Activated CD4-positive, alpha-beta T cell treated with anti-CD3 and anti-CD28 coated beads, Interleukin-2, amount 50 U/mL, for 48 hours (primary cell): ENCODE measurements at places on chromosomes 13 and 19.

DNA sequence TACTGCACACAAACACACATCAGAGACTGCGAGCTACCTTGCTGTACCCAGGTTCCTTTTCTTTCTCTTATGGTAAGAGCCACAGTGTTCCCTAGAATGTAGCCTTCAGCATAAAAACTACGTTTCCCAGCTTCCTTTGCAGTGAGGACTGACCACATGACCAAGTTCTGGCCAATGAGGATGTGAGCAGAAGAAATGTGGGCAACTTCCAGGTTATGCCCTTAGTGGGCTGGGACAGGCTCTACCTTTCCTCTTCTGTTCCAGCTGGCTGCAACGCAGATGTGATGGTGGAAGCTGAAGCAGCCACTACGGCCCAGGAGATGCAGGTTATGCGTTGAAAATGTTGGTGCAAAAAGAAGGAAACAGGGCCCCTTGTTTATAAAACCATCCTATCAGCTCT lies 27.5 kb downstream of the VRK3 start:
- DNase-seq, result no peak

GRCh38 chr13:24679686-24680085 lies 522 bp upstream of the ATP12A start:
- DNase-seq, result no peak

DNA sequence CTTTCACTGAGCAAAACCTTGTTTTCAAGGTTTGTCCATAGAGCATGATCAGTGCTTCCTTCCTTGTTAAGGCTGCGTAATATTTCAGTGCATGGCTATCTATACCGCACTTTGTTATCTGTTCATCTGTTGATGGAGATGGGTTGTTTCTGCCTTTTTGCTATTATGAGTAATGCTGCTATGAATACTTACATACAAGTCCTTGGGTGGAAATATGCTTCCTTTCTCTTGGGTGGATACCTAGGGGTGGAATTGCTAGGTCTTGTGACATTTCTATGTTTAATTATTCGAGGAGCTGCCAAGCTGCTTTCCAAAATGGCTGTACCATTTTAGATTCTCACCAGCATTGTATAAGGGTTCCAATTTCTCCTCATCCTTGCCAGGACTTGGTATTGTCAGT lies 70.9 kb downstream of the SPATA13 start:
- no peak for DNase-seq

- no peak for DNase-seq
Observed at GRCh38 chr13:93689333-93689732, 462.7 kb downstream of the GPC6 start.

DNA sequence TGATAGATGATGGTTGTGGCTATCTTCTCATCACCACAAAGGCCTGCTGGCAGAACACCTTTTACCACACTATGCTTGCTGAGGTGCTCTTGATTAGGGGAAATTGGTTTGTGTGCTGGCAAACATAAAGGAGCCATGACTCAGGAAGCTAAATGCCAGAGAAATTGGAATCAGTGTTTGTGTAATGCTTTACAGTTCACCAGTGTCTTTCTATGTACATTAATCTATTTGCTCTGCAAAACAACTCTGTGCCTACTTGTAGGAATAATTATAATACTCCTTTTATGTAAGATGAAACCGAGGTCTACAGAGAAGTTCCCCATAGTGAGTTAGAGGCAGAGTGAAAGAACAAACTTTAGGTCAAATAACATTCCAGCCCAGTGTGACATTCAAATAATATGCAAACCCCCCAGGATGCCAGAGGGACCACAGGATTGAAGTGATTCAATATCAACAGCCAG lies 390.5 kb upstream of the HTR2A start:
- DNase-seq, result no peak

DNA sequence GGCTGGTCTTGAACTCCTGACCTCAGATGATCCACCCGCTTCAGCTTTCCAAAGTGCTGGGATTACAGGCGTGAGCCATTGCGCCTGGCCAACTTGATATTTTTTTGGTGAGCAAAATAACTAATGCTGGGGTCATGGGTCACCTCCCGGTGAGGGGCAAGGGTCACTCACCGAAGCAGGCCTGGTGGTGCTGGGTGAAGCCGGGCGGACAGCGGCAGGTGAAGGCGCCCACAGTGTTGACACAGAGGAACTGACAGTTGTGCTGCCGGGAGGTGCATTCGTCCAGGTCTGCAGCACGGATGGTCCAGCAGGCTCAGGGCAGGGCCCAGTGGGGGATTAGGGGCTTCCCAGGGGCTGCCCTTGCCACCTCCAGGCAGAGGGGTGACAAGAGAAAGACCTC lies 28.3 kb downstream of the CCL25 start:
- no peak for DNase-seq

- DNase-seq, result peak; percentile 0
Observed at GRCh38 chr13:88068975-88069374, 397.8 kb downstream of the SLITRK5 start.

GRCh38 chr13:34155931-34156607 lies 338.1 kb downstream of the RFC3 start:
- no peak for DNase-seq

DNA sequence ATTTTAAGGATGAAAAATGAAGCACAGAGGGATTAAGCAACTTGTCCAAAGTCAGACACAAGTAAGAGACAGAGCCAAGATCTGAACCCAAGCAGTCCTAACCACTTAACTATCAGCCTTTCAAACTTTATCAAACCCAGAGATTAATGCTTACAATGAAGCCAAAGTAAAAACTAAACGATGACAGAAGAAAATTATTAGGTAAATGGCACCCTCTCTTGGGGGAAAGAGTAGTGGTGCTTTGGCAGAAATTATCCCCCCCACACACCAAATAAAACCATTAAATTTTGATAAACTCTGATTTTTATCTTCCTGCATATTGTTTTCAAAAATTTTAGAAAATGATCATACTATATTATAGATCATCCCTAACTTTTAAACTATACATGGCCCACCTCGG lies 329.2 kb downstream of the SLC7A1 start:
- DNase-seq, result no peak

DNA sequence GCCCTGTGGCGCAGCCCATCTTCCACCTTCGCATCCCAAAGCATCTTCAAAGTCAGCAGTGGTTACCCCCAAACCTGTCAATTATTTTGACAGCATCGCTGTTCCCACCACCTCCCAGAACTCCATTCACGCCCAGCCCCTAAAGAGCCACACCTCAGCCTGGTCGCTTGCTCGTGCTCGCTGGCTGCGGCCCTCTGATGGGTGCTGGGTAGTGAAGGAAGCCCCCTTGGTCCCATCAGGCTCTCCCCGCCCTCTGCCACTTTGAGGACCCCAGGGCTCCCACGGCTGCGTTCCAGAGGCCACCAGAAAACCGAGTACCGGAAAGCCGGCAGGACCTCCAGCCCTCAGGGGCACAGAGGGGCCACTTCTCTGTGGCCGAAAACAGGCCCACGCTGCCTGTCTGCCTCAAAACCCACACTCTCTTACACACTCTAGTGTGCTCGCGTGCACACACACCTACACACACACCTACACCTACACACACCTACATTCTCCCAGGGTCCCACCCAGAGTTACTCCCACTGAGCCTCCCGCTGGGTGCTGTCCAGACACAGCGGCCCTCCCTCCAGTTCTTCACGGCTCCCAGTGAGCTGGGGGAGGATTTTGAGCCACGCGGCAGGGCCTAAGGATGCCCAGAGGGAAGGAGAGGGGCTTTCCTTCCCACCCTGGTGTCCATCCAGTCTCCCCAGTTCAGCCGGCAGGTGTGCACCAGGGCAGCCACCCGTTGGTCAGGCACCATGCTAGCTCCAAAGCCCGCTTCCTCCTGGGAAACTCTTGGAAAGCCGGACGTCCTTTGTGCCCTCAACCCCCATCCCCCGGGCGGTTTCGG lies 1.9 kb downstream of the VSTM2B start:
- no peak for DNase-seq

DNA sequence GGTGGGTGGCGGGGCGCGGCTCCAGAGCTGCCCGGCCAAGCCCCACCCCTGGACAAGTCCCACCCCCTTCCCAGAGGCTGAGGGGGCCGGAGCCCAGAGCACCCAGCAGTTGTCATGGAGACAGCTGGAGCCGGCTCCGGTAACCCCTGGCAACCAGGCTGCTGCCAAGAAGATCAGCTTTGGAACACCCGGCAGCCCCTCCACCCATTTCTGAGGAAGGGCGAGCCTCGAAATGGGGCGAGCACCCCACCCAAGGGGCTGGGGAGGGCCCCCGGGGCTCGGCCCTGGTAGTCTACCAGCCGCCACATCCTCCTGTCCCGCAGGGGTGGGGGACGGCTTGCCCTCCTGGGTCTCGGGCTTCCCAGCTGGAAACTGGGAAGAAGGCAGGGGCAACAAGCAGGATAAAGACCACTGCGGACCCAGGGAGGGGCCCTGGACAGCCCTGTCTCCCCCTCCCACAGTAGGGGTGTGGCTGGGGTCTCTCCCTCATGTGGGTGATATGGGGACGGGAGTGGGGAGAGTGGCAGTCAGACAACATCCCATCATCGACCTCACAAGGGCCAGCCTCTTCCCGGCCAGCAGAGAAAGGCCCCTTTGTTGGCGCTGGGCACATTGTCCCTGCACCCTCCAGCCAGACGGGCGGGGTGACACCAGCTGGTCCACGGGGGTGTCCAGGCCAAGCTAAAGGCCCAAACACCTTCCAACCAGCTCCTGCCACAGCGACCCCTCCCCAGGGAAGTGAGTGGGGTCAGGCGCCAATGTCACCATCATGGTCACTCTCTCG lies 1.5 kb downstream of the CERS1 start:
- no peak for DNase-seq

DNA sequence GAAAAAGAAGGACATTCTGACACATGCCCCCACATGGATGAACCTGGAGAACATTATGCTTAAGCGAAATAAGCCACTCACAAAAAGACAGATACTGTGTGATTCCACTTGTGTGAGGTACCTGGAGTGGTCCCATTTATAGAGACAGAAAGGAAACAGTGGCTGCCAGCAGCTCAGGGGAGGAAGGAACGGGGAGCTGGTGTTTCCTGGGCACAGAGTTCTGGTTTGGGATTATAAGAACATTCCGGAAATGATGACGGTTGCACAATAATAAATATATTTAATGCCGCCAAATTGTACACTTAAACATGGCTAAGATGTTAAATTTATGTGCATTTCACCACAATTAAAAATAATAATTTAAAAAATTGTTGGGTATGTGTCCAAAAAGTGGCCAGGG lies 33.0 kb downstream of the SERP2 start:
- DNase-seq, result no peak

DNA sequence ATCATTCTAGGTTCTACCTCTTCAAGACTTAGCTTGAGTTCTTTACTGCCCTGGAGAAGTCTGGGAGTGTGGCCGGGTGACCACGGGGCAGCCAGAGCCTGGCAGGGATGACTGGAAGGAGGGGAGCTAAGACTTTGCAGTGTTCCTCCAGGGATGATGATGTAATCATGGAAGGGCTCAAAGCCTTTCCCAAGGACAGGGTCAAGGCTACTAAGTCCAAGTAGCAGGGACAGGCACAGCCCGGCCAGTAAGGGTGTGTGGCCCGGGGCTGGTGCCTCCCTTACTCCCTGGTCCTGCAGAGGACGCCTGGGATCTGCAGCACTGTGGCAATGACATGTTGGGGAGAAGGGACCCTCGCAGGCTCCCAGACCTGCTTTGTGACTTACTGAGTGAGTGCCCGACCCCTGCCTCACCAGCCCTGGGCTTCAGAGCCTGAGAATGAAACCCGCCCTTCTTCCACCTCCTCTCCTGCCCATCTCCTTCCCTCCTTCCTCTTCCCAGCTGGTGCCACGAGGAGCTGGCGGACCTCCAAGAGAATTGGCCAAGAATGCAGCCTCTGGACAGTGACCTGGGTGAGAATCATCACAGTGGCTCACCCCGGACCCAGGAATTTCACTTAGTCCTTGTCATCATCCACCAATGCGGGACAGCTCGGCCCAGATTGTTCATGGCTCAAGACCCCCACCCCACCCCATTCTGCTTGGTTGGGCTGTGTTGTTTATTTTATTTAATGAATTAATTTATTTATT lies 15.6 kb upstream of the FBXO17 start:
- DNase-seq, result no peak

DNA sequence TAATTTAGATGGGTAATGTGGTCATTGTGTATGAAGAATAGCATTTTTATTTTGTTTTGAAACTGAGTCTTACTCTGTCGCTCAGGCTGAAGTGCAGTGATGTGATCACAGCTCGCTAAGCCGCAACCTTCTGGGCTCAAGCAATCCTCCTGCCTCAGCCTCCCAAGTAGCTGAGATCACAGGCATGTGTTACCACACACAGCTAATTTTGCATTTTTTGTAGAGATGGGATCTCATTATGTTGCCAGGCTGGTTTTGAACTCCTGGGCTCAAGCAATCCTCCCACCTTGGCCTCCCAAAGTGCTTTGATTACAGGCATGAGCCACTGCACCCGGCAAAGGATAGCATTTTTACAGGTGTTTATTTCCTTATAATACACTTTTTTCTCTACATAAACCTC lies 36.6 kb downstream of the SERTM1 start:
- no peak for DNase-seq
